ENCODE measurements at places on chromosomes 6 and 20.
A peak's percentile ranks its signal among the peaks of the same experiment; 100 is the strongest.

DNA sequence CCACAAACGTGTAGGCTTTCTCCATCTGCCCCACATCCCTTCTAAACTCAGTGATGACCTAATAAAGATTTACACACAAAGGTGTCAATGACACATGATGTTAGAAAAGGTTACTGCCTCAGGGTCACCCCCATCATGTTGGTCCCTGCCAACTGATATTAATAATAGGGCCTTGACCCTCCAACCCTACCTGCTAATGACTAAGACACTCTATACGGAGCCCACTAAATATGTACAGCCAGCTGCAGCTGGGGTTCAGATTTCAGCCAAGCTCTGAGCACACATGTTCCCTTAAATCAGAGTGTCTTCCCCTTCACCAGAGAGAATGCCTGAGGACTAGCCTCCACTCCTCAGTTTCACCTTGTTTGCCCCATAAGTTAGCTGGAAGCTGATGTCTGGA lies 67.4 kb upstream of the SNRPB2 start:
- DNase-seq: no peak

DNA sequence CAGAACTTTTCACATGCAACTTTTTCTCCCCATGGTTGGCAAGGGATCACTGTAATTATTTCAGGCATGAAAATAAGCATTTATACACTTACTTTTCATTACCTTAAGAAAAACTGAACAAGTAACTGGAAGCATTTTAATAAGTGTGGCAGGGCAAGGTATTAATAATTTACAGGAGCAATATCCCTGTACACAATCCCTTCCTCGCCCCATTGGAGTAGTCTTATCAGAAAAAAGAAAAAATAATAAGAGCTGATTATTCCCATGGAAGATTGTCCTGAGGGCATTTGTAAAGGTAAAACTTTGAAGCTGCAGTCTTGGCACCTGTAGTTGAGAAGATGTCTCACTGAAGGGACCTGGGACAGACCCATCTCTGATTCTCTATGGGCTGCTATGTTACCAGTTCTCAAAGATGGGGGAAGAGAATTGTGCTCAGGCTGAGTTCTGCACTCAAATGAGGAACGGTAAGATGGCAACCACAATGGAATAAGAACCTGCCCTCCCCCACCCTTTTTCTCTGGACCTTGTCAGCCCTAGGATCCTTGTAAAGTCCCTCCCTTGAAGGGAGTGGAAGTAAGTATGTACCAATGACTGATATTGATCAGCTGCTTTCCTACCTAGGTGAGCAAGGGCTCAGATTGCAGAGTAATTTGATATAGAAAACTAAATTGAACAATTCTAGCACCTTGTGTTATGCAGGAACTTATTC lies 70.0 kb upstream of the AHI1 start:
- DNase-seq: no peak

DNA sequence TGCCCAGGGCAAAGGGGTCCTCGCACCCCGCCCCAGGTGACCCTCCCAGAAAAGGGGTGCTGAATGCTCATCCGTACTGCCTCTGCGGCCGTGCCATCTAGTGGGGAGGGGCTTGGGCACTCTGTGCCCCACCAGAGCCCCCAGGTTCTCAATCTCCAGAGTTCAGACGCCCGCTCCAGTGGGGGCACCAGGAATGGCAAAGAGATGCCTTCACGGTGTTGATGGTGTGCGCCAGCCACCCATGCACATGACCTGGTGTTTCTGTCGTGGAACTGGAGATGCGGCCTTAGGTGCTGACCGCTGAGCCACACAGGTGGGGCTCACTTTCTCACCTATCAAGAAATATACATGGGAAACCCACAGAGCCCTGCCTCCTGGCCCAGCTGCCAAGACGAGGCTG lies 30.8 kb downstream of the GNAS-AS1 start:
- DNase-seq: no peak

DNA sequence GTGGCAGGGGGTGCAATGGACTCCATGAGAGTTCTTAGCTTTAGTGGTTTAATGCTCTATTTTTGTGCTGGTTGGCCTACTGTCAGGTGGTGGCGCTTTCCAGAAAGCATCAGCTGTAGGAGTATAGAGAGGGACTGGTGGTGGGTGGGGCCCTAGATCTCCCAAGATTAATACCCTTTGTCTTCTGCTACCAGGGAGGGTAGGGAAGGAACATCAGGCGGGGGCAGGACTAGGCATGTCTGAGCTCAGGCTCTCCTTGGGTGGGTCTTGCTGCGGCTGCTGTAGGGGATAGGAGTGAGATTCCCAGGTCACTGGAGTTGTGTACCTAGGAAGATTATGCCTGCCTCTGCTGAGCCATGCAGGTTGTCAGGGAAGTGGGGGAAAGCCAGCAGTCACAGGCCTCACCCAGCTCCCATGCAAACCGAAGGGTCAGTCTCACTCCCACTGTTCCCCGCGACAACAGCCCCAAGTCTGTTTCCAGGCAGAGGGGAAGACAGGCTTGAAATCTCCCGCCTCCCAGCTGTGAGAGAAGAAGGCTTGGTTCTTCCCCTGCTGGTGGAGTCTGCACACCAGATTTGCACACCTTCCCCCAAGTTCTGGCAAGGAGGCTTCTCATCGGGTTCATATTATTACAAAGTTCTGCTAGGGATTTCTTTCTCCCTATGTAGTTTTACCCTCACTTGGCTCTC lies 46.7 kb upstream of the PKIB start:
- no peak for DNase-seq

DNA sequence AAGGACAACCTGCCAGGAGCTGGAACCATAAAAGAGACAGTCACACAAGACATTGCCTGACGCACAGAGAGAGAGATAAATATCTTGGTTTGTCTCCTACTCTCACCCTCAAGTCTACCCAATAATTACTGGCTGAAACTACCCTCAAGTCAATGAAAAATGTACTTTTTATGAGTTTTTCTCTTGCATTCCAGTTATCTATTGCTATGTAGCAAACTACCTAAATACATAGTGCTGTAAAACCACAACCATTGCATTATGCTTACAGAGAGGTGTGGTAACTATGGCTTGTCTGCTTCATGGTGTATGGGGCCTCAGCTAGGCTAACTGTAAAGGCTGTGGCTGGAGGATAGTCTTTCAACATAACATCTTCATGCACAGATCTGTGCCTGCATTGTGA lies 247.8 kb downstream of the HAO1 start:
- peak; percentile 26 for DNase-seq

GRCh38 chr20:48162621-48163020 lies 377.3 kb upstream of the SULF2 start:
- DNase-seq: no peak

GRCh38 chr6:169158691-169159090 lies 95.0 kb downstream of the THBS2 start:
- peak; percentile 57 for DNase-seq

GRCh38 chr6:152356662-152357061 lies 280.5 kb downstream of the SYNE1 start:
- DNase-seq: peak; percentile 12

DNA sequence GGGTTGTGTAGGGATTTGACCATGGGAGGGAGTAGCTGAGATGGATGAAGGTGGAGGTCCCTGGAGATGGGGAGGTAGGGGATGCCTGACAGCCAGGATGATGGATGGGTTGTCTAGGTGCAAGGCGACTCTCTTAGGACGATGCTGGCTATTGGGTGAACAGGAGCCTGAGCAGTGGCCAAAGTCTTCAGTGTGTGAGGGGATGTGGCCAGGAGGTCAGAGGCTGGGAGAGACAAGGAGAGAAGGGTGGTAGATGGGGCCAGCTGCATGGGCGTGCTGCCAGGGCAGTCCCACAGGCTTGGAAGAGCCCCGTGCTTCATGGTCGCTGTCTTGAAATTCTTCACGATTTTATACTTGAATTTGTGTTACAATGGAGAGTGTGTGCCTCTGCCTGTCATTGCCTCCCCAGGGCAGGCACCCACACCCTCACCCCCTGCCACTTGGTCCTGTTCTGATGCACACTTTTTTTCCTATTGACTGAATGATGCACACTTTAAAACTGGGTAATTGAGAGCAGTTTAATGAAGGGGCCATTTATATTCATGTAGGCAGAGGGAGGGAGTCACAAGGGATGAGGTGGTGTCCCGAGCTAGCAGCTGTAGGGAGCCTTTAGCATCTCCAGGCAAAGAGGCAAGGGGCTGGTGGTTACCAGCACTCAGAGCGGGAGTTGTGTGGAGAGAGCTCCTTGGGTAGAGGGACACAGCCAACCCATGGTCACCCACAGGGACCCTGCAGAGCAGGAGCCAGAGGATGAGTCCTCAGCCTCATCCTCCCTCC lies 120.7 kb downstream of the DHX35 start:
- DNase-seq: no peak

DNA sequence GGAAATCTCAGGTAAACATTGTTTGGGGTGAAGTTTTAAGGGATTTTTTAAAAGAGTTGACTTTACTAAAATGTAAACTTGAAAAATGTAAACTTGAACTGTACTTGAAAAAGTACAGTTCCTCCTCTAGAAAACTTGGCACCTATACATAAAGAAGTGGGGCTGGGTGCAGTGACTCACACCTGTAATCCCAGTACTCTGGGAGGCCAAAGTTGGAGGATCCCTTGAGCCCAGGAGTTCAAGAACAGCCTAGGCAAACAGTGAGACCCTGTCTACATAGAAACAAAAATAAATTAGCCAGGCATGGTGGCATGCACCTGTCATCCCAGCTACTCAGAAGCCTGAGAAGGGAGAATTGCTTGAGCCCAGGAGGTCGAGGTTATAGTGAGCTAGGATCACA lies 7.2 kb downstream of the BTBD9 start:
- DNase-seq: peak; percentile 7

DNA sequence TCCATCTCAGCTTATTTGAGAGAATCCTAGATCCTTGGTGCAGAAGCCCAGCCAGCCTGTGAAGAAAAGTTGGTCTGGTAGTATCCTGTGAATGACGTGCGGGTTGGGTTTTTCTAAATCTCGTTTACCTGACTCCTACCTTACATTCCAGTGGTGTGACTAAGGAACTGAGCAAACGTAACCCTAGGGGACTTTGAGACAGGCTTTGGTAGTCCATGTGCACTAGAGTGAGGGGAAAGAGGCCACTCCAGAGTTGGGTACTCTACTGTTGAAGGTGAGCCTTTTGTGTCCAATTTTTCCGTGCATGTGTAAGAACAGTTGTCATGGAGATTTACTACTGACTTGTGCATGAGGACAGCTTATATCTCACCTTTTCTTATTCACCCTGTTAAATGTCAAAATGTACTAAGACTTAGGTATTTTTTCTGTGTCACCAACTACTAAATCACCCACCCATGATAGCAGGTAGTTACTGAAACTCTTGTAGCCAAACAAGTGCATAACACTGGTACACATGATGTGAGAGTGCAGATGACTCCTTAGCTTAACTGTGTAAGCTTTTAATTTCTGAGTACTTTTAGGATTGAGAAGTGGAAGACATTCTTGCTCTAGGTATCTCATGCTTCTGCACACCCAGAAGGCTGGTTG lies 26.3 kb upstream of the PLCG1 start:
- DNase-seq: no peak

GRCh38 chr20:38304845-38305447 lies 990 bp downstream of the BPI start:
- no peak for DNase-seq

DNA sequence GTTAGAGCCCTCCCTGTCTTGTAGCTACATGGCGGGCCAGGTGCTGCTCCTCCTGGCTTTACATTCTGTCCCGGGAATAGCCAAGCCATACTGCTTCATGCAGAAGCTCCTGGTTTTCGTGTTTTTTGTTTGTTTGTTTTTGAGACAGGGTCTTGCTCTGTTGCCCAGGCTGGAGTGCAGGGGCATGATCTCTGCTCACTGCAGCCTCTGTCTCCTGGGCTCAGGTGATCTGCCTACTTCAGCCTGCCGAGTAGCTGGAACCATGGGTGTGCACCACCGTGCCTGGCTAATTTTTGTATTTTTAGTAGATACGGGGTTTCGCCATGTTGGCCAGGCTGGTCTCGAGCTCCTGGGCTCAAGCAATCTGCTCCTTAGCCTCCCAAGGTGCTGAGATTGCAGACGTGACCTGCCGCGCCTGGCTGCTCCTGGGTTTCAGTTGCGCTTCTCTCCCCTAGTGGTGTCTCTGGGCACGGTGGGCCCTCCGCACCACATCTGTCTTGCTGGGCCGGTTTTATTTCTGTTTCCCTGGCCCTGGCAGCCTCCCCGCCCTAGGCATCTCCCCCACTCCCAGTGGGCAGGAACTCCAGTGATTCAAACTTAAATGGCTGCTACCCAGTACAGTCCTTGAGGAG lies 12.9 kb downstream of the CDYL start:
- DNase-seq: no peak

DNA sequence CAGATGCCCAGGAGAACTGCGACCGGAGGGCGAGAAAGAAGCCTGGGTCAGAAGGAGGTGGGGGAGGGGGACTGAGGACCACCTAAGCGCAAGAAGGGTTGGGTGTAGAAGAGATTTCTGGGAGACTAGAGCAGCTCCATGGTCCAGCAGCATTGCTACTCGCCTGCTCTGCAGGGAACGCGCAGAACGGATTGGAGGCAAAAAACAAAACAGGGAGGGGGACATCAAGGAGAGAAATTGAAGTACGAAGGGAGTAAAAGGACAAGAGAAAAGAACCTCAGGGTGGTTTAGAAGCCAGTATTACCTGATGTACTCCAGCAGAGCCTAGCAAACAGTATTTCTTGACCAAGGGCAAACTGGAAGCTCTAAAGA lies 537 bp upstream of the GABBR1 start:
- no peak for DNase-seq

DNA sequence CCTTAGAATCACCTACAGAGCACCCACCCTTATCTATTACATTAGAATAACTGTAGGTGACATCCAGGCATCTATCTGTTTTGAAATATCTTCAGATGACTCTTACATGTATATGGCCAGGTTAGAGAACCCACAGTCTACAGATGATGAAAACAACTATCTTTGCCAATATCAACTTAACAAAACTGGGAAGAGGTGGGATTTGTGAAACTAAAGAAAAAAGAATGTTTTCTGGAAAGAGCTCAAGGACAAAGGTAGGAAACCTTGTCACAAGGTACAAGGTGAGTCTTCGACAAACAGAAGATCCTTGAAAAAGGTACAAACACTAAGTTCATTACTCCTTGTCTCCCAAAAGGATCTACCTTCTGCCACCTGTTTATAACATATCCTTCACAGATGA lies 47.0 kb upstream of the DST start:
- DNase-seq: no peak

GRCh38 chr6:1062786-1063545 lies 248.9 kb upstream of the FOXQ1 start:
- DNase-seq: peak; percentile 28

GRCh38 chr6:163419413-163420288 lies 5.1 kb downstream of the QKI start:
- peak; percentile 51 for DNase-seq

DNA sequence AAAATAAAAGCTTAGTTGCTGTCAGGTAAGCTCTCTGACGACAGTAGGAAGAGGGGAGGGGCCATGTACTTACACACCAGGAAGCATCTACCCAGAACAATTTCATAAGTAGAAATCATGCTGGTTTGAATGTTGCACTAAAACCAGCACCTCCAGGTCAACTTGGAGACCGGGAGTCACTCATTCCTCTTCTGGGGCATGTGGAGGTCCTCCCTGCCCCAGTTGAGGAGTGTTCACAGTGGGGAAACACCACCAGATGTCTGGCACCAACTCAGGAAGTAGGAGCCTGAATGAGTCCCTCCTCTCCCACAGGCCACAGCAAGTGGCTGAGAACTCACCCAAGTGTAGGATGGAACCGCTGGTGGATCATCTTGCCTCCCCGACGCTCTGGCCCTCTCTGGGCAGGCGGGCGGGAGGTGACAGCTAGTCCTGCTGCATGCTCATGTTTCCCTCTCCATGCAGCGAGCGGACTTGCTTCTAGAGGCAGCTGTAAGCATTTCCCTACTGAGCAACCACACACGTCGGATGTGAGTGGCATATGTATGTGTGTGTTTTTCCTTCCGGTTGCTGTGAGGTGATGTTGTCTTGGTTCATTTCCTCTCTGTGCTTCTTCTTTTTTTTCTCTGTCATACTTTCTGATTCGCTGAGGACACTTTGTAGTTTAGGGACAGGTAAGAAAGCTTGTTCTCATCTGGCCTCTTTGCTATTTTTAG lies 149.5 kb upstream of the NEDD9 start:
- no peak for DNase-seq

Data from fibroblast of skin of right biceps (primary cell).